GF-D8 (cell line): ENCODE measurements at places on chromosomes 1 and 21.
A peak's percentile ranks its signal among the peaks of the same experiment; 100 is the strongest.

- DNase-seq: no peak
Measured at GRCh38 chr1:234543442-234544086, 64.6 kb upstream of the TARBP1 start.

GRCh38 chr1:98991127-98992012 is 13.3 kb downstream of the PLPPR5 start:
- no peak for DNase-seq

DNA sequence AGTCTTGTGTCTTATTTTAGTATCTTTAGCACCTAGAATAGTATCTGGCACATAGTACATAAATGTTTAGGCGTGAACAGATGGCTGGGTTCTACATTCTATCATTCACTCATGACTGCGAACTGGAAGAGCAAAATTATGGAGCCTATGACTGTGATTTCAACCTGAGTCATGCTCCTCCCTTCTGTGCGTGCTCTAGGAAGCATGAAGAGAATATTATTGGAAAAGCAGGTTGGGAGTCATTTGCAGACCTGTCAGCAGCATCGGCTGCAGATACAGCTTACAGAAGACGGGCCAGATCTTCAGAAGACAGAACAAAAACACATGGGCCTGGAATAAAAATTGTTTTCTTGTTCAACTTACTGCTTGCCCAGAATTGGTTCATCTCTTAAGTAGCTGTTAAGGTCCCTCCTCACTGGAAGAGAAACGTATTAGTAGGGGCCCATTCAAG is 344.0 kb upstream of the USP24 start:
- no peak for DNase-seq

GRCh38 chr1:219676012-219676765 is 63.3 kb upstream of the ZC3H11B start:
- no peak for DNase-seq

DNA sequence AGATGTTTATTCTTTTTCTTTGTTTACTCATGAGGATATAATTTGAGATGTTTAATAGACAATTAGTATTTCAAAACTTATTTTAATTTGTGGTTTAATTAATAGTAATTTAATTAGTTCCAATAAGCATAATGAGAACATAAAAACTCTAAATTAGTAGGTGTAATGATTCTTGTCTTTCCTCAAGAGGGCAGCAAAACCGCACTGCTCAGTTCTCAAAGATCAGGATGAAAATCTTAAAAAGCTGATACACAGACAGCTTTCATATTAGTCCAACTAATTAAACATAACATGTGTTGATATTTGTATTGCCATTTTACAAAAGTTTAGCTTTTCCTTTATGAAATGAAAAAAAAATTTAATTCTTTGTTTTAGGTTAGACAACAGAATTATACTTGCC is 106.7 kb upstream of the C21orf91 start:
- no peak for DNase-seq

GRCh38 chr21:38297871-38298270 is 41.1 kb downstream of the KCNJ15 start:
- DNase-seq: no peak

DNA sequence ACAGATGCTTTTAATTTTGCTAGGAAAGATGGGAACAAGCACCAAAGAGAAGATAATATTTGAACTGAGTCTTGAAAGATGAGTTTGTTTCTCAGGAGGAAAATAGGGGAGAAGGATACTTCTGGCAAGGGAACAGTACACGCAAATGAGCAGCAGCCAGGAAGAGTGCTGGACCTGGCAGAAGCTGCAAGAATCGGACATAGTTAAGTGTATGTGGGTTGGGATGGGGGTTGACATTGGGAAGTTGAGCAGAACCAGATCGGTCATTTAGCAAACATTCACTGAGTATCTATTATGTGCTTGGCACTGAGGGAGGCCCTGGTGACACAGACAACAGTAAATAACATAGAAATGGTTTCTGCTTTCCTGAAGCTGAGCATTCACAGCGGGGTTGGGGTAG is 198.8 kb downstream of the PLPP3 start:
- no peak for DNase-seq

GRCh38 chr1:47623557-47623940 is 185.7 kb downstream of the FOXD2 start:
- no peak for DNase-seq

DNA sequence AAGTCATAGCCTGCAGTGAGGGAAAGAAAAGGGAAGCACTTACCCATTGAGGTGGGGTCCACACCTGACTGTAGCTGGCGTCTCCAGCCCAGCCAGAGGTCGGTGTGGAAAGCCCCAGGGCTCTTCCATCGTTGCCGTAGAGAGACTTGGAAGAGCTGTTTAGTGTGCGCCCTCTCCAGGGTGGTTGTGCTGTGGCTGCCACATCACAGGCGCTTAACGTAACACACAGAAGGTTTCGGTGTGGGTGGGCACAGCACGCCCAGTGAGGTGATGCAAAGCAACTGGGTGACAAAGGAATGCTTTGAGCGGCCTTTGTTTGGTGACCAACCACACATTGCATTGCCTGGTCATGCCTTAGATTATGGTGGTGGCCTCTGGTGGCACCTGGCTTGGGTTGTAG is 36.8 kb upstream of the KIF1B start:
- no peak for DNase-seq

GRCh38 chr1:23367791-23368561 is 1.7 kb downstream of the ZNF436 start:
- DNase-seq: peak; percentile 95

DNA sequence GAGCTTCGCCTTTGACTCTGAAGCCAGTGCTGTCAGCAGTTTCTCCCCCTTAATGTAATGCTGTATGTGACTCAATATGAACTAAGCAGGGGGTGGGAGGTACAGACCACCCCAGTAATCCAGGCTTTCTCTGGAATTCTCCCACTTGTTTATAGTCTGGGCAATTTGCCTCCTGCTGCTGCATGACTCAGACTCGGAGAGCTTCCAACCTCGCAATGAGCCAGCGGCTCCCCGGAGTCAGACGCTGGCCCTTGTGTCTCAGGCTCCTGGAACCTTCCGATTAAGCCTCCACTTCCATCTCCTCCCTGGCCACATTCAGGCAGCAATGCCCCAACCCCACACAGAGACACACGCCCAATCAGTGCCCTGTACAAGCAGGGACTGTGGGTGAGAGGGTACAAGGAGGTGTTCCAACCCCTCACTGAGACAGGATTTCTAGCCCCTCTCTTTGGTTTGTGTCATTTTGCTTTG is 471.7 kb upstream of the VAMP3 start:
- no peak for DNase-seq

- no peak for DNase-seq
Measured at GRCh38 chr1:92882819-92883218, 51.0 kb downstream of the RPL5 start.

DNA sequence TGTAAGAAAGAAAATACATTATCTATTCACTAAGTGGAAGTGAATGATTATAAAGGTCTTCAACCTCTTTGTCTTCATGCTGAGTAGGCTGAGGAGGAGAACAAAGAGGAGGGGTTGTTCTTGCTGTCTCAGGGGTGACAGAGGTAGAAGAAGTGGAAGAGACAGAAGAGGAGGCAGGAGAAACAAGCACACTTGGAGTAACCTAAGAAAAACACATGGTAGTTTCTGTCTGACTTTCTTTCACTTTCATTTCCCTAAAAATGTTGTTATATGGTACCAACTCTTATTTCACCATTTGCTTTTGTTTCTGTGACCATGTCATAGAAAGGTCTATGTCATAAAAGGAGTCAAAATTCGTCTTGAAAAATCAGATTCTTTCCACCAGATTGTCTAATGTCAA is 696.6 kb upstream of the BRINP3 start:
- DNase-seq: no peak

DNA sequence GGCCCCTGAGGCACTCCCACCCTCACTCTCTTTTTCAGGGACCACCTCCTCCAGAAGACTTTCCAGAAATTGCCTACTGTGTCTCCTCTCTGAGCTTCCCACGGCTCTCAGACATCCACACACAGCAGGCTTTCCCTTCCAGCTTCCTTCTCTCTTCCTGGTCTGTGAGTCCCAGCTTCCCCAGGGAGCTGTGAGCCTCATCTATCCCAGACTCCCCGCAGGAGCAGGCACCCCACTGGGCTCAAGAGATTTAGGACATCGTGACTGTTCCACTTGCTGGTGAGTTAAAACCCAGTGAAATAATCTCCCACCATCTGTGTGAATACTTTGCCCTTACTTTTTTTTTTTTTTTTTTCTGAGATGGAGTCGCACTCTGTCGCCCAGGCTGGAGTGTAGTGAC is 22.0 kb upstream of the PRELP start:
- no peak for DNase-seq

GRCh38 chr1:94096797-94097549 is 24.0 kb downstream of the ABCA4 start:
- DNase-seq: no peak

DNA sequence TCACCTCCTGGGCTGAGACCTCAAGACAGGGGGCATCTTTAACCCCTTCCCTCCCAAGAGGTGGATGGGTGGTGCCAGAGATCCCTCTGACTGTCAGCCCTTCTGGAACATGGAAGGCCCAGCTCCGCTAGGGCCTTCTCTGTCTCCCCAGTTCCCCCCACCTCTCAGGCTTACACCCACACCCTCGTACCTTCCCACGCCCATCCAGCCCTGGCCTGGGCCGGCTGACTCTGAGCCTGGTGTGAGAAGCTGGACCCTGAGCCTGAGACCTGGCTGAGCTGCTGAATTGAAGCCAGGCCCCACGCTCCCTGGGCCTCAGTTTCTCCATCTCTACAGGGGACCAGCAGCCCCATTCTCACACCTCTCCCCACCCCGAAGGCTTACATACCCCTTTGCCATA is 5.4 kb downstream of the EPHA2 start:
- DNase-seq: no peak

DNA sequence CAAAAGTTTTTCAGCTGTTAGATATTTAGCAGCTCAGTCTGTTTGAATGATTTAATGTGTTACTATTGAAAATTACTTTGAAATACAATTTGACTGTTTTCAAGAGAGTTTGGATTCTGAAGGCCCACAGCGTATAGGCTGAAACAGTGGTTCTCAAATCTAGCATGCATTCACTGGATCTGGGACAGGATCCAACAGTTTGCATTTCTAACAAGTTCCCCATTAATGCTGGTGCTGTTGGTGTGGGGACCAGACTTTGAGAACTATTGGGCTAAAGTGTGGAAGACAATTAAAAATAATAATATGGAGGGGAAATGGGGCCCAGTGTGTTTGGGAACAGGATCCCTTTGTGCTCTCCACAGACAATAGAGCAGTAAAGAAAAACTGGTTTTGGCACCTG is 31.9 kb downstream of the ITSN1 start:
- DNase-seq: no peak

DNA sequence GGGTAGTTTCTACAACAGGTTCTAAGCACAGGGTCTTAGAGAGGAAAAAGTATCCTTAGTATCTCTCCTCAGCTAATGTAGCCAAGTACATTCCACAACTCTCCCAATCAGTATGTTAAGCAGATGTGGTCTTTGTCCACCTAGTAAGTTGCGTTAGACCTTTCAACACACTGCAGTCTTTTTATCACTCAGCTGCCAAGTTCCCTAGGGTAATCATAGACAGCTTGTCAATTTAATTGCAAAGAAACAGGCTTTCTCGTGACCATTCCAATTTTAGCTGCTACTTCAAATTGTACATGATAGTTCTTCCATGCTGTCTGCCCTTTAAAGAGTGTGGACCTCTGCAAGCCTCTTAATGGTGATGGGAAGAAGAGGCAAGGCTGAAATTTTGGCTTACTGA is 211.8 kb upstream of the PKN2 start:
- no peak for DNase-seq

DNA sequence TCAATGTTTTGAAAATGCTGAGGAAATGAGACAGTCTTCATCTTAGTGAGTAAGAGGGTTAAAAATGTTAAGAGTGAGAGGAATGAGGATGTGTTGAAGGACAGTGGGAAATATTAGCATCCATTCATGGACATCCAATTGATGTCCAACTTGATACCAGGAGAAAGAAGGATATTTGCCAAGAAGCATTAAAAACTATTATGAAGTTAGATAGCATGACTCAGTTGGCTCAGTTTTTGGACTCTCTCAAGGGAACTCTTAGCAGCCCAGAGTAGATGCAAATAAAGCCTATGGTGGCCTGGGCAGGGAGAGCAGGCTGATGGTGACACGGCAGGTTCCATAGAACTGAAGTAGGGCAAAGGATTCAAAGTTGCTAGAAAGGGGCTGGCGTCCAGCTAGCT is 171.0 kb downstream of the ZZZ3 start:
- no peak for DNase-seq

- DNase-seq: no peak
Measured at GRCh38 chr1:31855038-31855845, 39.4 kb upstream of the SPOCD1 start.

- no peak for DNase-seq
Measured at GRCh38 chr21:39051588-39051949, 131.7 kb downstream of the PSMG1 start.

- DNase-seq: no peak
Measured at GRCh38 chr1:159289060-159289459, 13.1 kb upstream of the FCER1A start.

GRCh38 chr1:53430261-53430660 is 28.9 kb upstream of the DMRTB1 start:
- DNase-seq: no peak

DNA sequence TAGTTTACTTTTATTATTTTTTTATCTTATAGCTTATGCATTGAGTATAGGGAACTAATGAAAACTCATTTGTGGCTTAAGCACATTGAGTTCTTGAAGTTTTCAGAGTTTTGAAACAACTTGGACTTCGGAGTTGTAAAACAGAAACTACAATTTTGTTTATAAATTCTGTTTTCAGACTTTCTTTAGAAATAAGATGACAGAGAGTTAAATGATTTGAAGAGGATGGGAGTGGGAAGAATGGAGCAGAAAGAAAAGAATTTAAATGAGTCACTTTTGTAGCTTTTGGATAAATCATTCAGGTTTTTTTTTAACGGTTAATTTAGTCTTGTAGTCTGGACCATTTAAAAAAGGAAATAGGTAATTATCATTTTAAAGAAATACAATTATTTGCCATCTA is 32.3 kb downstream of the INKA2 start:
- no peak for DNase-seq

- DNase-seq: no peak
Measured at GRCh38 chr21:35511696-35512162, 462.6 kb upstream of the RUNX1 start.

- DNase-seq: no peak
Measured at GRCh38 chr1:45477646-45478045, 13.3 kb downstream of the TESK2 start.

- no peak for DNase-seq
Measured at GRCh38 chr1:115748401-115749150, 19.9 kb downstream of the CASQ2 start.

GRCh38 chr1:63847308-63847910 is 73.6 kb downstream of the ROR1 start:
- DNase-seq: no peak

DNA sequence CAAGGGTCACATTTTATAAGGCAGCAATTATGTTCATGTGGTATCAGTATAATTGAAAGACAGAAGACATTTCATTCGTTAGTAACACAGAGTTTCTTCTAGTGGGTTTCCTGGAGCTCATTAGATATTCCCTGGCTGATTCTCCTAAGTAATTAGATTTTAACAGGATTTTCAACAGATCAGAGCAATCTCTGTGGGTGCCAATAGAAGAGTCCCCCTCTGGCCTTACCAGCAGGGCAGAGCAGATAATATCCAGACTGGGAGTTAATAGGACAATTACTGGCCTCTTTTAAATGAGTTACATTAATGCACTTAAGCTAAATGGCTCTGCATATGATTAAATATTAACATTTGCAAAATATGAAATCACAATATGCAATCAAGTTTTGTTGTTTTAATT is 74.2 kb upstream of the FOXD3 start:
- no peak for DNase-seq

GRCh38 chr1:181397845-181398244 is 85.5 kb upstream of the CACNA1E start:
- no peak for DNase-seq
